ENCODE measurements at places on chromosomes 5 and 9.

DNA sequence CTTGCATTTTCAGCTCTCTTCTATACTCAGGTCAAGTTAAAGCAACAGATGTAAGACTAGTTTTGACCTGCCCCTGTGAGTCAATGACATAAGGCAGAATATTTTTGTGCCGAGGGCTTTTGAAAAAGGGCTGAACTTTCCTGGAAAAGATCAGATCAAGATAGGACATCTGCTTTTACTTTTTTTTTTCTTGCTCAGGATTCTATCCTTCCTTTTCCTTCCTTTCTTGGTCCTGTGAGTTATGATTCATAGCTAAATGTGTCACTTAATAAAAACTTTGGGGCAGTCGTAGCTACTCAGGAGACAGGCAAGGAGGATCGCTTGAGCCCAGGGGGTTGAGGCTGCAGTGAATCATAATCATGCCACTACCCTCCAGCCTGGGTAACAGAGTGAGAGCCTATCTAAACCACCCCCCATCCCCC, 84.3 kb upstream of the BRINP1 start:
- DNase-seq = no peak

GRCh38 chr5:59666440-59667068, 227.0 kb downstream of the PDE4D start:
- DNase-seq = no peak

DNA sequence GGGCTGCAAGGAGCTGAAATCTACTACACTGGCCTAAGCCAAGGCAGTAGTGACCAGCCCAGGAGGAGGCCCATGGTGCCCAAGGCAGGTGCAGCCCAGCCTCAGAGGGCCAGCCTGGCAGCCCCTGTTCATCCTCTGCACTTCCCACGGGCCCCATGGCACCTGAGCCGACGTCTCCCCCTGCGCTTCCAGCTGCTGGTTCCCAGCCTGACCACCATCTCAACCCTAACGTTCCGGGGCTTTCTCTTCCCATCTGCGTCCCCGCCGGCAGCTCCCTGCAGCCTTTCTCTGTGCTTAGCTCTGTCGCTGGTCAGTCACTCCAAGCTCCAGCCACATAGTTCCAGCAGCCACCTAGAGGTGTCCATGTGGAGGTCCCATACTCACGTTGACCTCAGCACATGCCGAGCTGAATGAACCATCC, 105.5 kb upstream of the LMX1B start:
- no peak for DNase-seq

DNA sequence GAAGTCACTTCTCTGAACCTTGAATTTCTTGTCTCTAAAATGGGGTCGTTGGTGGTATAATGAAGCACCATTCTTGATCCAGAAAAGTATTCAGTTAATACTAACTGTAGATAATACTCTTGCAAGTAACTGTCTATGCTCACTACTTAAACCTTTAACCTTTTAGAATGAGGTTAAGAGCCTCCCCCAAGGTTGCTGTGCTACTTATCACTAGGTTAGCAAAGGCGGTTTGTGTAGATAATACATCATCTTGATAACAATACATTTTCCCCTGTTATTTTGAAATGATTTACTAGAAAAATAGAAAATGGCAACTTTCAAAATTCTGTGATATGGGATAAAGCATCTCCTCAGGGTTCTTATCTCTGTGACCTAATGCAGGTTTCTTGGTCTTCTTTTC, 12.6 kb downstream of the MAP3K1 start:
- DNase-seq = no peak

DNA sequence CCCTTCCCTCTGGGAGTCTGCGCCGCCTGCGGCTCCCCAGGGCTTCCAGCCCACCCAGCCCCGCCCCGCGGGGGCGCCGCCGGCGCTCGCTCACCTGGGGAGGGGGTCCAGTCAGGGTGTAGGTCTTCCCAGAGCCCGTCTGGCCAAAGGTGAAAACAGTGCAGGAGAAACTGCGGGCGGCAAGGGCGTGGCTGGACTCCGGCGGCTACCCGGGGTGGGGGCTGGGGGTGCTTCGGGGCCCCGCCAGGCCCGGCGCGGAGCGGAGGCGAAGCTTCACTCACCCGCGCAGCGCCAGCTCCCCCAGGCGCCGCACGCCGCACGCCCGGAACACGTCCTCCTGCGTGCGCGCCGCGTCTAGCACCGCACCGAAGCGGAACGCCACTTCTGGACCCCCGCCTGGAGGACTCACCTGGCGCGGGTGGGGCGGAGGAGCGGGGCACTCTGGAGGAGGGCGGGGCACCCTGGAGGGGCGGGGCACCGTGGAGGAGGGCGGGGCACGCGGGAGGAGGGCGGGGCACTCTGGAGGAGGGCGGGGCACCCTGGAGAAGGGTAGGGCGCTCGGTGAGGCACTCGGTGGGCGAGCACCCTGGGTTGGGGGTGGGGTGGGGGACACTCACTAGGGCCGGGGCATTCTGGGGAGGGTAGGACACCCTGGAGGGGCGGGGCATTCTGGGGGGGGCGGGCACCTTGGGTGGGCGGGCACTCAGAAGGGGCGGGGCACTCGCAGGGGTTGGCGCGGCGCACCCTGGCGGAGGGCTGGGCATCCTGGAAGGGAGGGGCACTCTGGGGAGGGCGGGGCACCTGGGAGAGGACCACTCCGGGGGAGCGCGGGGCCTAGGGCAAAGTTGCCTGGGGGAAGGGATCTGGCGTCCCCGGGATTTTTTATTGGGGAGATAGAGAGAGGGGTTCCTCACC, 814 bp downstream of the KIF12 start:
- no peak for DNase-seq

DNA sequence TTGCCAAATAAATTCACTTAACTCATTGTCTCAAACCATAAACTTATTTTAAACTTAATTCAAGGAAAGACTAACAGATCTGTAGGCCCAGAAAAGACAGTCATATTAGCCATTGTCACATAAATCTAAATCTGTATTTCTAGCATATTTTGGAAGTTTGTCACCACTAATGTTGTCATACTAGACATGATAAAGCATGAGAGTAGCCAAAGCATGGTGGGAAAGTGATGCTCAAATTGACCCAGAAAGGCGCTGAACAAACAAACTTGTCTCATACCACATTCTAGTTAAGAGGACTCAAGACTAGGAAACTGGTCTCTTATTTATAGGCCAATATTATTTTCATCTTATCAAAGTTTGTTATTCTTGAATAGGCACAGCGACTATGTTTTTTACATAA, 99.4 kb downstream of the VCAN start:
- no peak for DNase-seq

DNA sequence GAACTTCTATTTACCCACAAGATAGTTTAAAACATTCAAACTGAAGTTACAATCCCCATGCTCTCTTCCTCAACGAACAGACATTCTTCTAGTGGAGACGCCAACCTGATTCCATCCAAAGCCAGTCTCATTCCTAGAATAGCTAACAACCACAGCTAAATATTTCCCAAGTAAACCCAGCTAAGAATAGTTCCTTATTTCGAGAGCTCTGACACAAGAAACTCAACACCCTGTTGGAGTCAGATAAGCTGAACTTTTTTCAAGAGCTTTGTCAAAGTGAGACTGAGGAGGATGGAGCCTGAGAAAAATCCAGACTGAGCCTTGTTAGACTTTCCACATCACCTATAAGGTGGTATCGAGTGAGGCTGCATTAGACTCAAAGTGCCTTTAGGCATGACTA, 56.7 kb upstream of the RPS23 start:
- DNase-seq = no peak

GRCh38 chr9:34651876-34652601, at the start of gene IL11RA:
TSS of gene IL11RA (plus strand) at chr9:34652185. CDS start at chr9:34655218, 3,033 bp downstream.
- DNase-seq = no peak

DNA sequence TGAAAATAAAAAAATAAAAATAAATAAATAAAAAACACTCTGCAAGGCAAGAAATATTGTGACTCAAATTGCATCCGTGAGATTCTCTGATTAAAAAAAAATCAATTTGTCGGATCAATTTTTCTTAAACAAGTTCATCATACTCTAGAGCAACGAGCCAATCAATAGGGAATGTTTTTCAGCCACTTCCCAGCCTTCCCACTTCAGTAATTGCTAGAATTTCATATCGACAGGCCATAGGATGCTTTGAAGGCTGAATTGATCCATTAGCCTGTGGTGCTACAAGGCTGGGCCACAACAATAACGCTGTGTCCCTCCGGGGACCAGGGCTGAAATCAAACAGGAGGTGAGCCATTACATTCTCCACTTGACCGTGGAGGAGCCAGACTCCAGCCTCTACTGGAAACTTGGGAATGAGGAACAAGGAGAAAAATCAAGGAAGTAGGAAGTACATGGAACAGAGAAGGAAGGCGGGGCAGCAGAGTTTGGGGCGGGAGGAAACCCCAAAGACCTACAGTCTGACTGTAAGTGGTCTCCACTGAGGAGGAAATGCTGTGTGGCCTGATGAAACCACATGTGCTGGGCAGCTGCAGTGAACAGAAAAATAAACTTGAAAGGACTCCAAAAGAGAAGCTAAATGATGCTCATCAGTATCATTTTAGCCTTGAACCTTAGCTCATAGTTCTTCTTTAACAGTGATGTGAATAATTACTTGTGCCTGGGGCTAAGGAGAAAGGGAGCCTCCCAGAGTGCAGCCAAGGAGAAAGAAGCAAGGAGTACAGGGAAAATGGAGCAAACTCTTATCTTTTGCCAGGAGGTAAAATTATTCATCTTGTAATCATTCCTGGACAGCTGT, 308.6 kb downstream of the TLE1 start:
- DNase-seq = no peak

DNA sequence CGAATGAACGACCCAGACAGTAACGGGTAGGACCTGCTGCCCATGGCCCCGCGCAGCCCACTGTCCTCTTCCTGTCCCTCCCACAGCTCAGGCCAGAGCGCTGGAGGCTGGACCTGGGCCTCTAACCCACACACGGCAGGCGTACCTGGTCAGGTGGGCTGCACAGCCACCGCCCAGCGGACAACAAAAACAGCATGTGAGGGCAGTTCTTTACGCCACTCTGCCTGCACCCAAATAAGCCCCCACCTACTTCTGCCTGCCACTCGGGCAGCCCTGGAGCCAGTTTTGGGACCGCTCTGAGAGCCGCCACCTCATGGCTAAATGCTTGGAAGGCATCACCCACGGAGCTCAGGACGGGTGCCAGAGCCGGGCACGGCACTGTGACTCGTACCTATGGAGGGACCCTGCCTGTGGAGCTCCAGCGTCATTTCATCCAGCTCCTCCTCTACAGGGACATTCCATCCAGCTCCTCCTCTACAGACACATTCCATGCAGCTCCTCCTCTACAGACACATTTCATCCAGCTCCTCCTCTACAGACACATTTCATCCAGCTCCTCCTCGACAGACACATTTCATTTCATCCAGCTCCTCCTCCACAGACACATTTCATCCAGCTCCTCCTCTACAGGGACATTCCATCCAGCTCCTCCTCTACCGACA, 18.9 kb downstream of the CLPTM1L start:
- no peak for DNase-seq

- DNase-seq = no peak
Measured at GRCh38 chr5:160833806-160834205, 18.2 kb downstream of the ATP10B start.

GRCh38 chr5:168295574-168296201, 4.2 kb downstream of the WWC1 start:
- DNase-seq = no peak

DNA sequence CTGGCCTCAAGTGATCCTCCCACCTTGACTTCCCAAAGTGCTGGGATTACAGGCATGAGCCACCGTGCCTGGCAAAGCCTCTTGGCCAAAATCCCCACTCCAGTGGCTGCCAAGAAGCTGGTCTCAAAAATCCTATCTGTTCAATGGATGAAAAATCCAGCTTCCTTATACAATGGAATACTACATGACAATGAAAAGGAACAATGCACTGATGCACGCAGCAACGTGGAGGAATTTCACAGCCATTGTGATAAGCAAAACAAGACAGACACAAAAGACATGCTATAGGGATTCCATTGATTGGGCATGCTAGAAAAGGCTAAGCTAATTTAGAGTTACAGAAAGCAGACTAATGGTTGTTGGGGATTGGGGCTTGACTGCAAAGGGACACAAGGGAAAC, 13.1 kb upstream of the SFXN1 start:
- no peak for DNase-seq

- no peak for DNase-seq
Measured at GRCh38 chr5:174706997-174707572, 17.3 kb upstream of the MSX2 start.

DNA sequence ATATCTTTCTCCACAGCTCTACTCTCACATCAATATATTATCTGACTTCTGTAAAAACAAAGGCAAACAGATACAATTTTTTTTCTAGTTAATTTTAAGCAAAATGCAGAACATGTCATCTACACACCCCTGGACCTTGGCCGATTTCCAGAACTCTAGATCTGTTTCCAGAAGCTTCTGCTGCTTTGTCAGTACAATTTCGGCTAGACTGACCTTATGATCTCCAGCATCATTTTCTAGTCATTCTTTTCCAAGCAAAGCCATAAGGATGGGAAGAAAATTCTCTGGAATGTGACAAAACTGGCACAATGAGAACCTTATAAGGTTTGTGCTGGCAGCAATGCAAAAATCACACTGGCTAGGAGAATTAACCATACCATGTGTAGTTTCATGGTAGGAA, 132.8 kb upstream of the MPDZ start:
- no peak for DNase-seq

GRCh38 chr9:127680846-127681245, 25.9 kb upstream of the CFAP157 start:
- no peak for DNase-seq

- no peak for DNase-seq
Measured at GRCh38 chr5:68628082-68628814, 412.7 kb downstream of the PIK3R1 start.

GRCh38 chr5:68445257-68446069, 229.9 kb downstream of the PIK3R1 start:
- DNase-seq = no peak

All from stimulated activated CD4-positive, alpha-beta T cell treated with anti-CD3 and anti-CD28 coated beads, Interleukin-1b, Interleukin-23, amount 100 ng/mL, for 1 hour (primary cell).